ENCODE measurements at places on chromosomes 12 and 14.

DNA sequence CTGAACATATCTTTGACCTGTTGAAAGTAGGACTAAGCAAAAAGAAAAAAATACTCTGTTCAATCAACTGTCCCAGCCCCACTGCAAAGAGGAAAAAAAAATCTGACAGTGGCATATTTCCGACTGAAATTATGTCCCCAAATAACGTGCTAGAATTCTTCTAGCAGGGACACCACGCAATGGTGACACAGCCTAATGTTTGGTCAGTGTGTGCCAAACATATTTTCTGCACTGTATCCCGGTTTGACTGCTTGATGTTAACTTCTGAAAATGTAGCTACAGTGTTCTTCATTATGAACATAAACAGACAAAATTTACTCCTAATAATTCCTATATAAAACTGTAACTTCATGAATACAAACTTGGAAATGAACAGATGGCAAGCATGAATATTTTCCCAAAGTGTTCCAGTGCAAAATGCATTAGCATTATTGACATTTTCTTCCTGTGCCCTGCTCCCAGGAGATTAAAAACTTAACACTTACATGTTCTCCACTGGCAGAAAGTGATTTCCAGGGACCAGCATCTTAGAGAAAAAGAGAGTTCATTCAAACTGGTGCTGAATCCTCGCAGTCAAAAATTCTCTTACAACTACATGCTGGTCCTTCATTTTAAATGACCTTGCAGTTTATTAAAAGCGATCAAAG, 72.4 kb upstream of the SYT1 start:
- DNase-seq: no peak

- no peak for DNase-seq
Measured at GRCh38 chr12:124298685-124299410, 4.0 kb downstream of the RFLNA start.

GRCh38 chr14:72788972-72789728, 104.8 kb downstream of the DPF3 start:
- no peak for DNase-seq

DNA sequence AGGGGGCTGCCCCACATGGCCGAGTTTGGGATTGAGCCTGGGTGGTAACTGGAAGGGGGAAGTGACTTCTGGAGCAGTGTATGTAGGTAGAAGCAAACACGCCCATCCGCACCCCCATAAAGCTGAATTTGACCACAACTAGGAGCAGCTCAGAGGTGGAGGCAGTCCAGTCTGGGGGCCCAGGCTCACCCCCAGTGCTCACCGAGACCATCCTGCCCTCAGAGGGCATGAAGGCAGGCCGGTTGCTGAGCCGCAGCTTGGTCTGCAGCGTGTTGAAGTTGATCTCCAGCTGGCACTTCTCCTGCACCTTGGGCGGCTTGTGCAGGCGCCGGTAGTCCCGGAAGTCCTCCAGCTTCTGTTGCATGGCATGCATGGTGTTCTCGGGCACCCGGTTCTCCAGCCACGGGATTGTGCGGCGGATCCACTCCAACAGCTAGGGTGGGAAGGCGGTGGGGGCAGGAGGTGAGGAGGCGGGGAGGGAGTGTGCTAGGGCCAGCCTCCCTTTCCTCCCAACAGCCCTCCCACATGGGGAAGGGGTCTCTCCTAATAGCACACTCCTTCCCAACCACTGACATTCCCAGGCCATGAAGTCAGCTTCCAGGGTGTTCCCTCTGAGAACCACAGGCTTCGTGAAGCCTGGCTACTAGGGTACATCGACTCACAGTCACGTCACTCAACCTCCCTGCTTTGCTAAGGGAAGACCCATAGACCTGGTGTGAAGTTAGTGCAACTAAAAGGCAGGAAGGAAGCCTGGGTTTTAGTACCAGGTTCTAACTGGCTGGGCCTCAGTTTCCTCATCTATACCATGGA, 87.0 kb downstream of the ACTN1 start:
- DNase-seq: no peak
